ENCODE measurements at places on chromosomes 6 and 20.

GRCh38 chr20:49477200-49477599, 5.3 kb downstream of the KCNB1 start:
- DNase-seq: no peak

DNA sequence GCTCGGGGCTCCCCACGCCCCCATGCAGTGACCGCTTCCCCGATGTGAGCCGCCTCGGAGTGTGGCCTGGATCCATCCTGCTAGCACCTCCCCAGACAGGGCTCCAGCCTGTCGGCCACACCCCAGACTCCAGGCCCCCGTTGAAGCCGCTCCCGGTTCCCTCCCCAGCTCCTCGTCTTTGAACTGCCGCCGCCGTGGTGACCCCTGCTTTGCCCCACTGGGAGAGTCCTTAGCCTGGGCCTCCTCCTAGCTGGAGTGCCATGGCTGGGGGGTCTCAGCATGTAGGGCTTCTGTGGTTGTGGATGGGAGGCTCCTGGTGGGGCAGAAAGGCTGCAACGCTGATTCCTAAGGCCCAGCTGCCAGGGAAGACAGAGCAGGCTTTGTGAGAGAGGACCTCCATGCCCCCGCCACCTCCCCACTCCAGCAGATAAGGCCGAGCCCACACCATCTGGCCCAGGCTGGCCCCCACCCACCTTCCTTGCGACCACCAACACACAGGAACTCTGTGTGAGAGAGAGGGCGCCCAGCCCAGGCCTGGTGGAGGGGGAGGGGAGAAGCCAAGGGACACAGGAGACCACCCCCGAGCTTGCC, 11.4 kb downstream of the FOXS1 start:
- DNase-seq: no peak

DNA sequence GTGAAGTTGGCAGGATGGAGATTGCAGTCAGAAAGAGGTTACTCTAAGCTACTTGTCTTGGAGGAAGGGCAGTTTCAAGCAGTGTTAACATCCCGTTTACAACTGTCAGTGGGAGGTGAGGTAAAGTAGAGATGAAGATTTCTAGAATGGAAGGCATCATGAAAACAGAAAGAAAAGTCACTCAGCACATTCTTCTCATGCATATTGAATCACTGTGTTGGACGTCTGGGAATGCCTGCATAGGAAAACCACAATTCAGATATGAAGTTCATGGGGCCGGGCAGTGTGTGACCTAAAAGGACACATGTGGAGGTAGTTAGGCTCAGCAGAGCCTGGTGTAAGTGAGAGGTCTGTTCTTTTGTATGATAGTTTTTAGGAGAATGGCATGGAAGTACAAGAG, 73.5 kb upstream of the LAMP5 start:
- DNase-seq: no peak

- DNase-seq: no peak
These were observed 243.5 kb downstream of the BTBD9 start for GRCh38 chr6:38396209-38396608.

DNA sequence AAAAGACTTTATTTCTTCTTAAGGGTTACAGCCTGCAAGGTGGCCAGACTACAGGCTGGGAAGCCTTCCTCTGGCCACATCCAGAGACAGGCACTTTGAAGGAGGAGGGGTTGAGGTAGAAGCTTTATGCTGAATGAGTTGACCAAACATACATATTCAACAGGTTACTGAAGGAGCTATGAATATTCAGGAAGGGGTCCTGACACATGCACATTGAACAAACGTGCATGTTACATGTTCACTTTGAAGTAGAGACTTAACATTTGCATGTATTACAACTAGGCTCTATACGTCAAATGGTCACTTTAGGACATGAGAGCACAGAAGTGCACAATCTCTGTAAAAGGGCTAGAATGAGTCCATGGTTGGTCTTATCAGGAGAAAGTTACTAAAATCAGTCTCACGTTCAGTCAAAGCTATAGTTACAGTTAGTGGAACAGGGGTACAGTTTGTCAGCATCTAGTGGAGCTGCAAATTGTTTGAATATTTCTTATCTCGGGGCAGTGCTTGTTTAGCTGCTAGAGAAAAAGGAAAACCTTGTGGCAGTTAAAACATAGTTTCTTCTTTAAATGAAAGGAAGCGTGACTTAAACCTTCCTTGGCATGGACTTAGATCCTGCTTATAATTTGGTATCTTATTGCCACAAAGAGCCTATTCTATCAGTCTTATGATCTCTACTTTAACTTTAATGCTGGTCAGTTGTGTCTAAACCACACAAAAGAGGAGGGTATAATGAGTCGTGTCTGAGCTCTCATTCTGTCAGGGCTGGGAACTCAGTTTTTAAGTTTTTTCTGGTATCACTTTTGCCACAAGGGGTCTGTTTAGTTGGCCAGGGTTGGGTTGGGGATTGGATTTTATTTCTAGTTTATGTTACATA, 4.6 kb upstream of the ZSCAN9 start:
- DNase-seq: no peak

- DNase-seq: no peak
These were observed 10.1 kb upstream of the ADAM33 start for GRCh38 chr20:3691897-3692296.

DNA sequence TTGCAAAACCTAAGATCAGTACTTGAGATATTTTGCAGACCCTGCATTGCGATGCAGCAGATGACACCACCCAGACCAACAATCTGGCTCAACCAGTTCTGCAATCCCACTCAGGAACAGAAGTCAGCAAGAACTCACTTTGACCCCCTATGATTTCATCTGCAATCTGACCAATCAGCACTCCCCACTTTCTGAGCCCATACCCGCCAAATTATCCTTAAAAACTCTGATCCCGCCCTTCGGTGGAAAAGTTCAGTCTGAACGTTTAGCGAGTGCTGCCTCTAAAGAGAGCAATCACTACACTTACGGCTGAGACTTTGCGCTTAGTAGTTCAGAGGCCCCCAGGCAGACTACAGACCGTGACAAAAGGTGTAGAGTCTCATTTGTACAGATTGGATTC, 17.3 kb upstream of the KIAA1586 start:
- DNase-seq: no peak

GRCh38 chr6:111894951-111895350, 21.7 kb upstream of the FYN start:
- DNase-seq: no peak

- DNase-seq: no peak
These were observed 35.2 kb upstream of the ZSCAN23 start for GRCh38 chr6:28478518-28478917.

- DNase-seq: no peak
These were observed 26.1 kb downstream of the CEP57L1 start for GRCh38 chr6:109121411-109121810.

GRCh38 chr20:33322456-33322855, 39.4 kb downstream of the BPIFB1 start:
- DNase-seq: no peak

- DNase-seq: no peak
These were observed 7.1 kb downstream of the SPINT3 start for GRCh38 chr20:45508068-45508886.

- no peak for DNase-seq
These were observed 29.6 kb upstream of the SAYSD1 start for GRCh38 chr6:39144481-39145173.

GRCh38 chr6:109311471-109311870, 70.8 kb downstream of the CD164 start:
- no peak for DNase-seq

- no peak for DNase-seq
These were observed 259.2 kb downstream of the ADGB start for GRCh38 chr6:146857980-146858347.

DNA sequence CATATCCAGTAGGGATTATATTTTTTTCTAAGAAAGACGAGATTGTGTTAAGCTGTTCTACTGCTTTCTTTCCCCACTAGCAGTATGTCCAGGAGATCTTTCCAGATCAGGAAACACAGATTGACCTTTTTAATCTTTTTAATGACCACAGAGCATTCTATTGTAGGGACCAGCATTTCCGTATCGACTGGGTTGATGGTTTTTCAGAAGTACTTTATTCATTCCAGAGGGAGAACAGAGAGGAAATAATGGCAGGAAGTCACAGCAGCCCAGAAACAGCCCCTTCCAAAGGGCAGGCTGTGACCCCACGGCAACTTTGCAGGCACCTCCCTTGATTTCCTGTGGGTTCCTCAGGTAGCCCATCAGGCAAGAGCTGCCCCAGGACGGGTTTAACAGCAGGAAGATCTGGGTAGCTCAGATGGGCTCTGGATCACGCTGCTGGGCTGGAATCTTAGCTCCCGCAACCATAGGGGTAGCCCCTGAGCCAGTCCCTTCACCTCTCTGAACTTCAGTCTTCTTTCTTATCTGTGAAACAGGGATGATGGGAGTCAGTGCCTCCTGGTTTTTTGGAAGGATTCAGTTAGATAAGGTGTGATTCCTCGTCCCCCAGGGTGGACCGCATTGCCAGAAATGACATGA, 23.8 kb upstream of the CHMP4B start:
- no peak for DNase-seq

DNA sequence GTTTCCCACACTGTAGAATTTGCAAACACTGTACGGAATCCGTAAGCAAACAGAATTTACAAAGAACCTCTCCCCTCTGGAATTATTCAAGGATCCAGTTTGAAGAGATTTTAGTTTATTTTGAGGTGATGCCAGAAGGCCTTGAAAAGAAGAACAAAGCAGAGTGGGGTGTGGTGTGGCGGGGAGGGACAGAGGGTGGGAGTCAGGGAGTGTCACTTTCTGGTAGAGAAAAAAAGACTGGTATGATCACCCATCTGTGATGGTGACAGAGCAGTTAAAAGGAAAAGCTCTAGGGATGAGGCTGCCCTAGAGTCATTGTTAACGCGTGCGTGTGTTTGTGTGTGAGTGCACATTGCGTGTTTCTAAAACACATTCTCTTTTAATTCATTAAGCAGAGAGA, 97.0 kb upstream of the F13A1 start:
- DNase-seq: no peak

GRCh38 chr20:37537505-37537904, 9.8 kb upstream of the BLCAP start:
- DNase-seq: no peak

GRCh38 chr6:127585123-127585522, 8.1 kb downstream of the C6orf58 start:
- no peak for DNase-seq

DNA sequence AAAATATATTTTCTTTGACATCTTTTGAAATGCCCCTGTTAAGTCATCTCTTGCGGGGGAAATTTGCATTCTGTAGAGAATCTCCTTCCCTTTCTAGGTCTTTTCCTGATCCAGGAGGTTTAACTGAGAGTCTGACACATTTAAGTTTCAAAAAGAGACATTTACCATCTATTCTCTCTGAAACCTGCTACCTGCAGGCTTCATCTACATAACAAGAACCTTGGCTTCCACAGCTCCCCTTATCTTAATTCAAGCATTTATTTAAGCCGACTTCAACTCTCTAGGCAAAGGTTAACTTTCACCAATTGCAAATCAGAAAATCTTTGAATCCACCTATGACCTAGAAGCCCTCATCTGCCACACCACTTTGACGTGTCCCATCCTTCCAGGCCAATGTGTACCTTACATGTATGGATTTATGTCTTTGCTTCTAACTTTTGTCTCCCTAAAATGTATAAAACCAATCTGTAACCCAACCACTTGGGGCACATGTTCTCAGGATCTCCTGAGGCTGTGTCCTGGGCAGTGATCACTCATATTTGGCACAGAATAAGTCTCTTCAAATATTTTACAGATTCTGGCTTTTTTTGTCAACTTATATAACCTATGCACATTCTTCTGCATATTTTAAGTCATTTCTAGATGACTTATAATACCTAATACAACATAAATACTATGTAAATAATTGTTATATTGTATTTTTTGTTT, 666.7 kb downstream of the UTRN start:
- no peak for DNase-seq

DNA sequence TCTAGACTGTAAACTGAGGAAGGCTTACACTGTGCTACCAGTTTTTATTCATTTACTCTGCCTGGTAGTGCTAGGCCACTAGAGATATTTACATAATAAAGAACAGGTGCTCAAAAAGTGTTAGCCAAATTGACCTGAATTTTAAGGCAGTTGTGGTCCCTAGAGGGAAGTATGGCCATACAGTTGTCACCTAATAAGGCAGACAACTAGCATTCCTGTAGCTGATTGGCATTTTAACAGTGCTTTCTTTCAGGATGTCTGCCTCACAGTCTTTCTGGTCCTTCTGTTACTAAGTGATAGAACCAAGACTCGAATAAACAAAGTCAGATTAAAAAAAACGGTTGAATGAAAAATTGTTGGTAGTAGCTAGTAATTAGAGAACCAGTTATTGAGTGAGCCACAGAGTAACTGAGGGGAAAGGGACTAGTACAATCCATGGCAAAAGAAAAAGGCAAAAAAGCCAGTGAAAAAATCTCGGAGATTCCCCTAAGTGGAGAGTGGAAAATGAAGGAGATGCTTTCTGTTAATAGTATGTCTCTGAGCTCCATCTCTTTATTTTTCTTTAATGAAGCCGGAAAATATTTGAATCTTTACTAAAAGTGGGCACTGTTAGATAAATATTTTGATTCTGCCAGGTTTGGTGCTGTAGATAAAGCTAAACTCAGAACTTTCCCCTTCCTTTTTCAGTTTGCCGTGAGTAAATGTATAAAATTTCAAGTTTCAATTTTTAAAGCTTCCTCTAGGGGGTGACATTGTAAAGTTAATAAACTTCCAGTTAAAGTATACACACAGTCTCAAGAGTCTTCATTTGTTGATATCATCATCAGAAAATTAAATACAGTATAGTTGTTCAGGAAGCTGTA, 9.1 kb downstream of the VTA1 start:
- DNase-seq: no peak

GRCh38 chr20:41191562-41192500, 54.5 kb downstream of the PLCG1 start:
- DNase-seq: no peak

- DNase-seq: no peak
These were observed 1.1 kb upstream of the TCF15 start for GRCh38 chr20:611047-611842.

GRCh38 chr6:19312241-19312978, 524.8 kb upstream of the ID4 start:
- DNase-seq: no peak
